Naive thymus-derived CD4-positive, alpha-beta T cell (primary cell): ENCODE measurements at places on chromosomes 12 and 14. TPM values are rescaled to one million over a fixed set of nuclear protein-coding genes. Genes with fewer than 3 reads are reported as not detected.

DNA sequence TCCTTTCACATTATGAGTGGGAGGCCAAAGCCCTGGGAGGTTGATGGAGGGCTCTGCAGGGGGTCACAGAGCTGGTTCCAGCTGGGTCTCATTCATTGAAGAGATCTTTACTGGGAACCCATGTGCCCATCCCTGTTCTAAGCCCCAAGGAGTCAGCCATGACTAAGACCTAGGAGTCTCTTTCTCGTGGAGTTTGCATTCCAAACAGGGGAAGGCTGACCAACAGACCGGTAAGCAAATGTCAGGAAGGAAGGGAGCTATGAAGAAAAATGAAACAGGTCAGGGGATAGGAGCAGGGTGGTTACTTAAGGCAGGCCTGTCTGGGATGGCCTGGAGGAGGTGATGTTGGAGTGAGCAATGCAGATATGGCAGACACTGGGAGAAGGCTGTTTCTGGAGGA, 31.5 kb downstream of the SYNDIG1L start:
- no peaks in the 10 kb centered on the region for H3K27me3 ChIP-seq
- H3K36me3 ChIP-seq = no peaks in the 10 kb centered on the region
- no peak for DNase-seq
- H3K27ac ChIP-seq = no peak overlapping the region
- H3K4me1 ChIP-seq = no peaks in the 10 kb centered on the region

DNA sequence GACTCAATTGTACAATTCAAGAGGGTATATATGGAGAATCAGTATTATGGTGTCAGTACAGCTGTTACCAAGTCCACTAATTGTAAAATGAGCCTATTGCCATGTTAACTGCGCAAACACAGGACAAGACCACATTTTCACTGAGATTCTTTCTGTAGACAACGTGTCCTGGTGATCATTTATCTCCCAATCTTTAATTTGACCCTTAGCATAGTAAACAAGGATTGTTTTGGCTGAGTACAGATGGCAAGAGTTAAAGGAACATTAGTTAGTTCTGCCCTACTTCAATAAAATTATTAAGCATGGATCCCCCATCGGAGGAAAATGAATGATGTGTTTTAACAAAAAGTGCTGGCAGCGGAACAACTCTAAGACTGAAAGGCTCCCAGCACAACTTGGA, 36.1 kb downstream of the SLC15A5 start:
- no peaks in the 10 kb centered on the region for H3K27me3 ChIP-seq
- H3K36me3 ChIP-seq = no peaks in the 10 kb centered on the region

MYBPC1 gene
- polyA plus RNA-seq = not detected

DNA sequence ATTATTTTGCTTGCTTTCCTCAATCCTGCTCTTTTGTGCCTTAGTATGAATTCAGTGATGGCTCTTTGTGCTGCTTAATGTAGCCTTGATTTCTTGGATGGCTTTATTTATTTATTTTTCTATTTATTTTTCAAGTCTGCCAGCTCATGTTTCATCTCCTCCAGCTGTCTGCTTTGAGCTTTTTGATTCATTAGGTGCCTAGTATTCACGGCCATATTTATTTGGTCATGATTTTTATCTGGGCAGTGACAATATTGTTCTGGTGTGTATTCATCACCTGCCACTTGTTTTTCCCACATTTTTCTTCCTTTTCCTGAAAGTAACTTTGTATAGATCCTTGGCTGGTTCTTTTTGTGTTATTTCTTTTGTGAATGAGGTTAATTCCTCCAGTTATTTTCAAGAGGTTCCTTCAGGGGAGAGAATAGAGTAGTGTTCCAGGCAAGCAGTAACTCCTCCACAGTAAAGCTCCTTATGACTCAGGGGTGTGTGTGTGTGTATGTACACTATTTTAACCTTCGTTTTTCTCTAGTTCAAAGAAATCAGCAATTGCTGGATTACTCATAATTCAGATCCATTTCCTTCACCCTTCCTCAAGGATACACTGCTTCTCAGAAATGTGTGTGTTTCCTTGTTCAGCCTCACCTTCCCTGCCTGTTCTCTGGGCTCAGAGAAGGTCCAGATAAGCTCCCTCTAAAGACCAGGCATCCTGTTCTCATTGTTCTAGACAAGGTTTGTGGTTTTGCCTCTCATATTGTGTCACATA, 51.6 kb upstream of the PMCH start:
- H3K27me3 ChIP-seq = no peaks in the 10 kb centered on the region
- H3K27ac ChIP-seq = no peak overlapping the region
- no peak overlapping the region for H3K4me3 ChIP-seq
- no peaks in the 10 kb centered on the region for H3K4me1 ChIP-seq
- H3K36me3 ChIP-seq = no peaks in the 10 kb centered on the region

DNA sequence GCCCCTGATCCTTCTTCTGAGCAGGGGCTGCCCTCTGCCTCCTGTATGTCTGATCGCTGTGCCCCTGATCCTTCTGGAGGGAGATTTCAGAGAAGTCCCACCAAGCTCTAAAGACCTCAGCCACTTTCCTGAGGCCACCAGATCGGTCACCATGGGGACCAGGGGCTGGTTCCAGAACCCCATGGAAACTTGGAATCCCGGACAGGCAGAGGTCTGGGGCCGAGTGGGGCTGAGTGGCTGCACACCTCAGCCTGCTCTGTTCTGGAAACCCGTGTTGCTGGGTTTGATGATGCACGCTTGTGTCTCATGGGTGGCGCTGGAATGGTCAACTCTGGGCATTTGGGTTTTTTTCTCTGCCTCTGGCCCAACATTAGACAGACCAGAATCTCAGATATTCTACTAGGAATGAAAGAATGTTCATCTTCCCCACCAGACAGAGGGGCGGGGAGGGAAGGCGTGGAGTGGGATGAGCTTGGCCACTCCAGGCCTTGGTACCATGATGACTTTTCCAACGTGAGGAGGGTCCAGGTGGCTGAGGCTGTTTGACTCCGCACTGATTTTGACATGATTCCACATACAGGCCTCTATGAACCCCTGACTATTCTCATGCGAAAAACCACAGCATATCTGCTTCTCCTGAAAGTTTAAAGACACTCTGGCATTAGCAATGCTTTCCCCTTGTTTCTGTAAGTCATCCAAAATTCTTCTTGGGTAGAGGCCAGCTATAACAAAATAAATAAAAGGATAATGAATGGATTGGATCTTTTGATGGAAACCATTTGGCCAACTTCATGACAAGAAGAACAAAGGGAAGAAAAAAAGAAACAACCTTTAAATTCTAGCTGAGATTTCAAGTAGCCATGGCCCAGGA, 114.5 kb downstream of the ADGRD1 start:
- no peak overlapping the region for H3K4me3 ChIP-seq
- H3K4me1 ChIP-seq = no peaks in the 10 kb centered on the region
- H3K36me3 ChIP-seq = no peaks in the 10 kb centered on the region
- no peak for DNase-seq
- no peaks in the 10 kb centered on the region for H3K27me3 ChIP-seq
- no peak overlapping the region for H3K27ac ChIP-seq

DNA sequence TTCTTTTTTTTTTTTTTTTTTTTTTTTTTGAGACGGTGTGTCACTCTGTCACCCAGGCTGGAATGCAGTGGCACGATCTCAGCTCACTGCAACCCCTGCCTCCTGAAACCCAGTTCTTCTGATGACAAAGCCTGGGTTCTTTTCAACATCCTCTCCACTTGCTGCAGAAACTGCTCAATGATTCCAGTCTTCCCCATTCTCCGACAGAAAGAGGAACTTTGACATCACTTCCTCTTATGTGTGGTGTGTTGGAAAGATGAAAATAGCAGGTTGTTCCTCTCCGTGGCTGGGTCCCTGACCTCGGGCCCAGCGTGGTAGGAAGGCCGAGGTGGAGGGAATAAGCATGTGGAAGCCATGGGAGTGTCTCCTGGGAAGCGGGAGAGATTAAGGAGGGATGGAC, 198.4 kb downstream of the PHETA1 start:
- no peak overlapping the region for H3K27ac ChIP-seq
- H3K36me3 ChIP-seq = no peaks in the 10 kb centered on the region
- H3K4me3 ChIP-seq = no peak overlapping the region
- no peak for DNase-seq

DNA sequence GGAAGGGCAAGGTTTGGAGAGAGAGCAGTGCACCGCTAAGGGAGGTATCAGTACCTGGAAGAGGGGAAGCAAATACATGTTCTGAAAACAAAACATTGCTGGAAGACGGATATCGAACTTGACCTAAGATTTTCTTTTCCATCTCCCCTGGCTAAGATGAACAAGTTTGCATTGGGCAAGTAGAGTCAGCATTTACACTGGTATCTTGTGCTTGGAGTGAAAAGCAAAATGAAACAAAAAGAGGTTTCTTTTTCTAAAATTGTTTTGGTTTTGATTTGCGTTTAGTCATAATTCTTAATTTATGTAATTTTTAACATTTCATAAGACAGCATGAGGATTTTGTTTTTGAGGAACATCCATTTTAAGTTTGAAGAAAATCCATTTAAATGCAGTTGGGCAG, 881.6 kb downstream of the NRXN3 start:
- no peak for DNase-seq
- no peak overlapping the region for H3K4me3 ChIP-seq
- H3K27ac ChIP-seq = no peak overlapping the region
- no peaks in the 10 kb centered on the region for H3K36me3 ChIP-seq
- no peaks in the 10 kb centered on the region for H3K4me1 ChIP-seq

KRT86 gene
- not detected for polyA plus RNA-seq

- H3K4me3 ChIP-seq = no peak overlapping the region
- DNase-seq = no peak
- H3K27me3 ChIP-seq = no peaks in the 10 kb centered on the region
- H3K27ac ChIP-seq = no peak overlapping the region
- no peaks in the 10 kb centered on the region for H3K36me3 ChIP-seq
Observed at GRCh38 chr12:93065896-93066295, 136.8 kb upstream of the EEA1 start.

DNA sequence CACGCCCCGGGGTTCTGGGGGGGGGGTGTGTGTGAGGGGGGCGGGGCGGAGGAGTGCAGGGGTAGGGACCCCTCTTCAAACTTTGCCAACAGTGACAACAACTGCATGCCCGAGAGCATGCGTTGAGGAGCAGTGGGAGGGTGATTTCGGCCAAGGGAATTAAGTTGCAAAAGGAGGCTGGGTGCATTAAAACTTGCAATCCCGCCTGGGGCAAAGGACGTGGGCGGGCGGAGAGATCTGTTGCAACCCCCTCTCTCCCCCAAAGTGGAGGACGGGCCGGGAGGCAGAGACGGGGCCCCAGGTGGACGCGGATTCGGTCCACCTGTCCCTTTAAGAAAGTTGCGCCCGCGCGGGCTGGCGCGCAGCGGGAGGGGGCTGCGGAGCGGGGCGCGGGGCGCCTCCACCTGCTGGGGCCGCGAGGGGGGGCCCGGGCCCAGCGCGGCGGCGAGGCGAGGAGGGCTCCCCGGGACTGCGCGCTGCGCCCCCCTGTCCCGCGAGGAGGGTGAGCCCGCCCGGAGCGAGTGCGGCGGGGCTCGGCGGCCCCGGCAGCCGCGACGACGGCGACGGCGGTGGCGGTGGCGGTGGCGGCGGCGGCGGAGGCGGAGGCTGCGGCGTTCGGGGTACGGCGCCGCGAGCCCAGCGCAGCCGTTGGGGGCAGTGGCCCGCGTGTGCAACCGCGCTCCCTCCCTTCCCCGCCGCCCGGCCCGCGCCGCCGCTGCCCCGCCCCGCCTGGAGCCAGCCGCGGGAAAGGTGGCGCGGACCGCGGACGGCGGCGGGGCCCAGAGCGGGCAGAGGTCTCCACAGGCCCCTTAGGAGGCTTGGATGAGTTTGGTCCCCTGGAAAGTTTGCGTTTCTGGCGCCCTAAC, 530 bp upstream of the FOXN4 start:
- H3K4me1 ChIP-seq = no peaks in the 10 kb centered on the region
- peaks cover 4% of the 10 kb centered on the region for H3K27me3 ChIP-seq
- H3K27ac ChIP-seq = no peak overlapping the region
- H3K36me3 ChIP-seq = no peaks in the 10 kb centered on the region
- peak overlapping the region; percentile 20 for H3K4me3 ChIP-seq
- no peak for DNase-seq

- H3K4me3 ChIP-seq = no peak overlapping the region
- DNase-seq = no peak
- H3K27ac ChIP-seq = no peak overlapping the region
- peaks cover 20% of the 10 kb centered on the region for H3K36me3 ChIP-seq
- peaks cover 2% of the 10 kb centered on the region for H3K4me1 ChIP-seq
- H3K27me3 ChIP-seq = no peaks in the 10 kb centered on the region
Observed at GRCh38 chr12:132779781-132780353, 18.2 kb upstream of the ANKLE2 start.

DNA sequence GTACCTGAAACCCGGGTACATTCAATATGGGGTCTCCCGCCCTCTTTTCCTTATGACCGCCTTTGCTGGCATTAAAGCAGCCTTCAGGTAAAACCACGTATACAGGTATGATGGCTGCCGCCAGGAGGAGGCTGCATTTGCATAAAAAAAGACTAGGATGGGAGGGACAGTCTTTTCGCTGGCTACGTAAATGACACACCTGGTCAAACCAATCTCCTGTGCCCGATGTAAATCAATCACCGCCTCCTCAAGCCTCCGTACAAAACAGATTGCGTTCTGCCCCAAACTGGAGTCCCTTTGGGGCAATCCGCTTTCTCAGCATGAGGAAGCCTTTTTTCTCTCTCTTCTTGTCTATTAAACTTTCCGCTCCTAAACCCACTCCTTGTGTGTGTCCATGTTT, 8.1 kb upstream of the ALDH1L2 start:
- H3K27me3 ChIP-seq = no peaks in the 10 kb centered on the region
- no peak overlapping the region for H3K4me3 ChIP-seq
- no peaks in the 10 kb centered on the region for H3K4me1 ChIP-seq

WSCD2 gene
- not detected for polyA plus RNA-seq

DNA sequence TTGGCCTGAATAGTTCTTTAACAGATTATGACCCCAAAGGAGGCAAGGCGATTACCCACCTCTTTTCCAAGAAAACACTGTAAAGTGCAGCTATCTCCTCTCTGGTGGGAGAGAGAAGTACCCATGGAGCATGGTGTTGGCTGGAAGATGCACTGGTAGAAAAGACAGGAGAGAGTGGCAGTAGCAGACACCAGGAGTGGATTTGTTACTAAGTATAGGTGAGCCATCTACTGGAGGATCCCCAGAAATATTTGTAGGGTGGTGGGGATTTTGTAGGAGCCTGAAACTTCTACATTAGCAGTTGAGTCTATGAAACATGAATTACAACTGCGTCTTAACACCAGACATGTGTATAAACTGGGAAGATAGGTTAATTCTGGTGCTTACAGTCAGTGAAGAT, 148.0 kb downstream of the SLC38A4 start:
- H3K27me3 ChIP-seq = no peaks in the 10 kb centered on the region
- no peak overlapping the region for H3K27ac ChIP-seq
- no peak overlapping the region for H3K4me3 ChIP-seq
- H3K4me1 ChIP-seq = no peaks in the 10 kb centered on the region
- DNase-seq = no peak

ACRBP gene
- 1.1 TPM for polyA plus RNA-seq
